ENCODE measurements at places on chromosomes 16 and 17.

DNA sequence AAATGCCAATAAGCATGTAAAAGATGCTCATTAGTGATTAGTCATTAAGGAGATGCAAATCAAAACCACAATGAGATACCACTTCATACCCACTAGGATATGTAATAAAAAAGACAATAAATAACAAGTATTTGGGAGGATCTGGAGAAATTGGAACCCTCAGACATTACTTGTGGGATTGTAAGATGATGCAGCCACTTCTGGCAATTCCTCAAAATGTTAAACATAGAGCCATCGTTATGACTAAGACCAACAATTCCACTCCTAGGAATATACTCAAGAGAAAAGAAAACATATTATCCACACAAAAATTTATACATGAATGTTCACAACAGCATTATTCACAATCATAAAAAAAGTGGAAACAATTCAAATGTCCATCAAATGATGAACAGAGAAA is 336.2 kb upstream of the PMFBP1 start:
- no peak for DNase-seq

GRCh38 chr16:53949715-53950410 is 245.9 kb downstream of the FTO start:
- no peak for DNase-seq

- no peak for DNase-seq
Observed at GRCh38 chr17:5502552-5502951, 16.2 kb downstream of the MIS12 start.

- no peak for DNase-seq
Observed at GRCh38 chr17:7014995-7015958, 2.9 kb downstream of the RNASEK start.

DNA sequence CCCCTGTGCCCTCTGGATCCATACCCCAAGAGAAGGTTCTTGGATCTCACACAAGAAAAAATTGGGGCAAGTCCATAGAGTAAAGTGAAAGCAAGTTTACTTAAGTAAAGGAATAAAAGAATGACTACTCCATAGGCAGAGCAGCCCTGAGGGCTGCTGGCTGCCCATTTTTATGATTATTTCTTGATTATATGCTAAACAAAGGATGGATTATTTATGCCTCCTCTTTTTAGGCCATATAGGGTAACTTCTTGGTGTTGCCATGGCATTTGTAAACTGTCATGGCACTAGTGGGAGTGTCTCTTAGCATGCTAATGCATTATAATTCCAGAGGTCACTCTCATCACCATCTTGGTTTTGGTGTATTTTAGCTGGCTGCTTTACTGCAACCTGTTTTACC is 70.8 kb downstream of the NLK start:
- no peak for DNase-seq

DNA sequence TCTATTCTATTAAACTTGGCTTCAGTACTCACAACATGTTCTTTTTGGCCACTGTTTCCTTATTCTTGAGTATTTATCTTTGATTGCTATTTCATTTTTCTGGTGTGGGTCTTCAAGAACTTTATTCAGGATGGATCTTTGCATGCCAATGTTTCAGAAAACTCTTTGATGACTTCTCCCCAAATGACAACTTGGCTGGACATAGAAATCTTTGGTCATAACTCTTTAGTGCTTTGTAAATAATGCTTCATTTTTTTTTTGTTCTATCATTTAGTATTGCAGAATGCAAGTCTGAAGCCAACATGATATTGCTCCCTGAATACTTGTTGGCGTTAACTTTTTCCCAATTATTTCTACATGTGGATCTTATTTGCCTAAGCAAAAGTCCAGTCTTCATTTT is 103.6 kb upstream of the HS3ST2 start:
- no peak for DNase-seq

DNA sequence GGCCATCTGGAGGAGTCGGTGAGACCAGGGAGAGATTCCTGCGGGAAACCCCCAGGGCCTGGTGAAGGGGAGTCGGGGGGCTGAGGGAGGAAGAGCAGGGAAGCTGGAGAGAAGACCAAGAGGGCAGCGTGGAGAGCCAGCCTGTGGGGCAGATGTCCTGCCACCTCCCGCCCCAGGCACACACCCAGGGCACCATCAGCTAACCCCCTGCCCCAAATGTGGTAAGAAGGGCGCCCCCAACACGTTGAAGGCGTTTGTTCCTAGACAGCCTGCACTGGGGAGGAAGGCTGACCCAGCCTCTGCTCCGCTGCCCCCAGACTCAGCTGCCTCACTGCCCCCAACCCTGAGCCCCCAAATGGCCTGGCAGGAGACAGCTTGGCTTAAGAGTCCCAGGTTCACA is 1.3 kb downstream of the BAIAP3 start:
- DNase-seq: no peak

GRCh38 chr17:77167472-77168306 is 26.9 kb downstream of the SEC14L1 start:
- no peak for DNase-seq

DNA sequence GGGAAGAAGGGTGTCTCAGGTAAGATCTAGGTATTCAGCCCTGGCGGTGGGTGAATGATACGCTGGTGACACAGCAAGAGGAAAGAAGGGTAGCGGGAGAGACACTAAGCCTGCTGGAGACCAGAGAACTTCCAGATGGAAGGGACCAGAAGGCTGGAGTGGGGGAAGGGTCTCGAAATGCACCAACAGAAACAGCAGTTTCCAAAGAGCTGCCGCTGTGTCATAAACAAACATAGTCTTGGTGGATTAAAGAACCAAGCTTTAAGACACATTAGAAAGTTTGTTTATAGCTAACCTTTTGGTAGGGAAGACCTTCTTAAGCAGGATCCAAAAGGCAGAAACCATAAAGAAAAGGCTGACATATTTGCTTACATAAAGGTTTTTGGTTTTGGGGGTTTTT is 20.9 kb downstream of the TRPV3 start:
- no peak for DNase-seq

DNA sequence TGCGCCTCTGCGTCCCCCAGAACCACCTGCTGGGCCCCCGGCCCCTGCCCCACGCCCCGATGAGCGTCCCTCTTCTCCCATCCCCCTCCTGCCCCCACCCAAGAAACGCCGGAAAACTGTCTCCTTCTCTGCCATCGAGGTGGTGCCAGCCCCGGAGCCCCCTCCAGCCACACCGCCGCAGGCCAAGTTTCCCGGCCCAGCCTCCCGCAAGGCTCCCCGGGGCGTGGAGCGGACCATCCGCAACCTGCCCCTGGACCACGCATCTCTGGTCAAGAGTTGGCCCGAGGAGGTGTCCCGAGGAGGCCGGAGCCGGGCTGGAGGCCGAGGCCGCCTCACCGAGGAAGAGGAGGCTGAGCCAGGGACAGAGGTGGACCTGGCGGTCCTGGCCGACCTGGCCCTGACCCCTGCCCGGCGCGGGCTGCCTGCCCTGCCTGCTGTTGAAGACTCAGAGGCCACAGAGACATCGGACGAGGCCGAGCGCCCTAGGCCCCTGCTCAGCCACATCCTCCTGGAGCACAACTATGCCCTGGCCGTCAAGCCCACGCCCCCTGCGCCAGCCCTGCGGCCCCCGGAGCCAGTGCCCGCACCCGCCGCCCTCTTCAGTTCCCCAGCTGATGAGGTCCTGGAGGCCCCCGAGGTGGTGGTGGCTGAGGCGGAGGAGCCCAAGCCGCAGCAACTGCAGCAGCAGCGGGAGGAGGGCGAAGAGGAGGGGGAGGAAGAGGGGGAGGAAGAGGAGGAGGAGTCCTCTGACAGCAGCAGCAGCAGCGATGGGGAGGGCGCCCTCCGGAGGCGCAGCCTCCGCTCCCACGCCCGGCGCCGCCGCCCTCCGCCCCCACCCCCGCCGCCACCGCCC is 5.6 kb upstream of the HSD3B7 start:
- DNase-seq: no peak

- DNase-seq: no peak
Observed at GRCh38 chr16:52114379-52114778, 432.6 kb downstream of the TOX3 start.

- no peak for DNase-seq
Observed at GRCh38 chr17:17767154-17767869, 69.5 kb downstream of the SREBF1 start.

DNA sequence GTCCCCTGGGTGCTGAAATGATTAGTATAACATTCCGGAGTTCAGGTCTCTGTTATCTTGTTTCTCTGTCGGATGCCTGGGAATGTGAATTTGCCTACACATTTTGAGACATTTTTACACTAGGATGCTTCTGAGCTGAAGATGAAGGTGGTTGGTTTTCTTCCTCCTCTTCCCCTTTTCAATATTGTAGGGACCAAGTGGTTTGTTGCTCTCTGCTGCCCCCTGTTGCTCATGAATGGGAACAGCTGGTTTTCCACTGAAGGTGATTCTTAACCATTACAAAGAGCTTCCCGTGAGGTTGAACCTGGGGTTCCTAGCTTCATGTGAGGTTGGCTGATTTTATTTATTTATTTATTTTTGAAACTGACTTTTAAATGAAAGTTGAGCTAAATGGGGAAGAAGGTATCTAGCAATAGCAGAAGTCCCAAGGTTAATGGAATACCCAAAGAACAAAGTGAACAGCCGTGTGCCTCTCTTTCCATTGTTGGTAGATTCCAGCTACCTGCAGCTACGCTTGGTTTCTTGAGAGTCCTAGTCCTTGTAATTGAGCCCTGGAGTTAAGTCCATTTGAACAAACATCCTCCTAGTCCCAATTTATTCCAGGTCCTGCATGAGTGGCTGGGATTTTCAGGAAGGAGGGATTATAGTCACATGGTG is 983.9 kb upstream of the EEF2KMT start:
- no peak for DNase-seq

- no peak for DNase-seq
Observed at GRCh38 chr16:81457326-81458133, 12.9 kb downstream of the CMIP start.

DNA sequence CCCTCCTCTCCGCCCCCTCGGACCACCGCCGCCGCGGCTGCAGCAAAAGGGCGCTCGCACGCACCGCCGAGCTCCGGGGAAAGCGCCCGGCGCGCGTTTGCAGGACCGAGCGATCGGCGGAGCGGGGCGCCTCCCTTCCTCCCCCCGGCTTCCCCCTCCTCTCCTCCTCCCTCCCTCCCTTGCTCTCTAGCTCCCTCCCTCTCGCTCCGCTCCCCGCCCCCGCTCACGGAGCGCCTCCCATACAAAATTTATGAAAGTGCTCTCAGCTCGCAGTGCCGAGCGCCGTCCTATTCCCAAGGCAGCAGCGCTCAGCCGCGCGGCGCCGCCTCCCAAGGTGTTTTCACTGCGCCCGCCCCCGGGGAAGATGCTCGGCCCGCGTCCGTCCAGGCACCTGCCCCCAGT is at the start of gene RTN4RL1:
RTN4RL1 (minus strand) TSS at position 115 of the 402 bp plus-strand sequence. CDS start 469 bp downstream, outside the sequence.
- DNase-seq: peak; percentile 43

- DNase-seq: no peak
Observed at GRCh38 chr16:12757546-12757945, 46.1 kb downstream of the CPPED1 start.

- DNase-seq: no peak
Observed at GRCh38 chr17:18947866-18948265, 4.1 kb upstream of the SLC5A10 start.

- DNase-seq: no peak
Observed at GRCh38 chr16:8098947-8099512, 491.3 kb downstream of the TMEM114 start.

GRCh38 chr16:19329932-19330331 is 44.4 kb downstream of the CLEC19A start:
- no peak for DNase-seq

DNA sequence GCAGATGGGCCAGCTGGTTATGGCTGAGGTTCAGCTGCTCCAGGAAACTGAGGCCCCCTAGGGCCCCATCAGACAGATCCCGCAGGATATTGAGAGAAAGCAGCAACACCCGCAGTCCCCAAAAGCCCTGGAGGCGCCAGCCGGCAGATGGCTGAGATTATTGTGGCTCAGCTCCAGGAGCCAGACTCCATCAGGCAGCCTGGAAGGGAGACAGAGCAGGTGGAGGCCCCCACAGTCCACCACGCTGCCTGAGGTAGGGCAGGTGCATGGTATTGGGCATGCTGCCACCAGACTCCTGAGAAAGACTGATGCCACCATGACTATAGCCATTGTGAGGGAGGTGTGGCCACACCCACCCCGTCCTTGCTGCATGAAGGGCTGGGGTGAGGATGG is 9.5 kb upstream of the TMEM101 start:
- DNase-seq: no peak

DNA sequence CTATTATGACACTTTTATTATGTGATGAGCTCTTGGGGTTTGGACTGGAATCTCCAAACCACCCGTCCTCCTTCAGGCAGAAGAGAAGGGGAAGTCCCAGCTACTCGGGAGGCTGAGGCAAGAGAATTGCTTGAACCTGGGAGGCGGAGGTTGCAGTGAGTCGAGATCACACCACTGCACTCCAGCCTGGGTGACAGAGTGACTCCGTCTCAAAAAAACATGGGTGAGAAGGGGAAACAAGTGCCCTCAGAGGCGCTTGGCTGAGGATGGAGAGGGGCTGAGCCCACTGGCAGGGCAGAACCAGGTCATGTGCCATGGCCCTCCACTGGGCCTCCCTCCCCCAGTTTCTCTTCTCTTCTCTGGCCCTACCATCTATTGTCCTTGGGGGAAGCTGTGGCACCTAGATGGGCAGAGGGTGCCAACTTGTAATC is 120.9 kb upstream of the SMURF2 start:
- DNase-seq: no peak

DNA sequence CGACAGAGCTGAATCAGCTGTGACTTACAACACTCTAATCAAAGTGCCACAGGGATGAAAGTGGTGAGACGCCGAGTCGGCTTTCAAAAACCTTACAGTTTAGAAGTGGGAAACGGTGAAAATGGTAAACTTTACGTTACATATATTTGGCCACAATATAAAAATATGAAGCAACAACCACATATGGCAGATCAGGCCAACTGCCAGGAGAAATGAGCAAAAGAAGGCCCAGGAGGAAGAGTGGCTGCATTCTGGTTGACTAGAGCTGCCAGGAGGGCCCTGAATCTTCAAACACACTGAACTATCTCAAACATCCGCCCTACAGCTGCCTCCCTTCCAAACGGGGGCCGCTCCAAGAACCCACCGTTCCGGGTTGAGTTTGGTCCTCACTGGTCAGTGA is 56.3 kb downstream of the MRM3 start:
- no peak for DNase-seq

DNA sequence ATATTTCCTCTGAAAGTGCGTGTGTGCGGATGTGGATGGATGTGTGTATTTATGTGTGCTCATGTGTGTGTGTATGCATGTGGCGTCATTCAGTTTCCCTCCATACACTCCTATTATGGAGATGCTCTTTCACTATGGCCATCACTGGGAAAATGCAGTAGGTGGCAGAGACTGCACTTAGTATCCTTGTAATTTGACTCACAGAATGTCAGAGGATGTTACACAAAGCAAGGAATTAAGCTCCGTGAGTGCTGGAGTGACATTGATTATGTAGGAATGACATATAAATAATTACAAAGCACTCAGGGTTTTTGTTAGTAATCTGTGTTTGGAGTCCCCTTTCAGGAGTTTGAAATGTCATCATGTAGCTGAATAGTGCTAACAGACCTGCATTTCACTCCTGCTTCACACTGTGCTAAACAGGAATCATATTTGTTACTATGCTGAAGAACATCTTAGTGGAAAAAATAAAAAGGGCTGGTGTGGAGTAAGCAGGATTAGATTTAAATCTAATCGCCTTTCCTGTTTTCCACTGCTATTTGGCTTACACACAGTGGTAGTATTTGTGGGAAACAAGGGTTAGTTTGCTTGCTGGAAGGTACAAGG is 59.6 kb downstream of the HS3ST4 start:
- no peak for DNase-seq

- DNase-seq: no peak
Observed at GRCh38 chr17:17503566-17504130, 7.5 kb upstream of the RASD1 start.

Data from NCI-H187 treated with DMSO at 0.1 percent for 48 hours (cell line).